ENCODE measurements at places on chromosomes 6 and 20.

DNA sequence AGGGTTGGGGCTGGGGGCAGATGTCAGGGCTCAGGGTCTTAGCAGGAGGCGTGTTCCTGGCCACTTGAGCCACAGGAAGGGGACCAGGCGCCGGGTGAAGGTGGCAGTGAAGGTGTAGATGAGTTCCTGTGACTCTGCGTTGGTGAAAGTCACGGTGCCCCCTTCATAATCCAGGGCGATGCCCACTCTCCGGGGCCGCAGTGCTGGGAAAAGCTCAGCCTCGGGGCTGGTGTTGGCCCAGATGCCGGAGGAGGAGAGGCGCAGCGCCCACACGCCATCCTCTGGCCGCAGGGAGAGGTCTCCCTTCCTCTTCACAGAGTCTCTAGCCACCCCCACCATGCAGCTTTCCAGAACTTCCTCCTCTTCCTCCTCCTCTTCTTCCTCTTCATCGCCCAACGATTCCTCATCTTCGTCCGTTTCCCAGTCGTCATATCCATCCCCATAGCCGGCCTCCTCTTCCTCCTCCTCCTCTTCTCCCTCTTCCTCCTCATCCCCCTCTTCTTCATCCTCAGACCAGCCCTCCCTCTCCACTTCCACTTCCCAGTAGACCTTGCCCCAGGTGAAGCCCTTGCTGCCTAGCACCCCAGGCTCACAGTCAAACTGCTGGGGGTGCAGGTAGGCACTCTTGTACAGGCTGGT lies 22.6 kb downstream of the TRIM15 start:
- no peak for DNase-seq

GRCh38 chr6:161584051-161584450 lies 310.2 kb upstream of the AGPAT4 start:
- DNase-seq = no peak

GRCh38 chr6:11381801-11382513 lies 149.5 kb upstream of the NEDD9 start:
- peak; percentile 32 for DNase-seq

DNA sequence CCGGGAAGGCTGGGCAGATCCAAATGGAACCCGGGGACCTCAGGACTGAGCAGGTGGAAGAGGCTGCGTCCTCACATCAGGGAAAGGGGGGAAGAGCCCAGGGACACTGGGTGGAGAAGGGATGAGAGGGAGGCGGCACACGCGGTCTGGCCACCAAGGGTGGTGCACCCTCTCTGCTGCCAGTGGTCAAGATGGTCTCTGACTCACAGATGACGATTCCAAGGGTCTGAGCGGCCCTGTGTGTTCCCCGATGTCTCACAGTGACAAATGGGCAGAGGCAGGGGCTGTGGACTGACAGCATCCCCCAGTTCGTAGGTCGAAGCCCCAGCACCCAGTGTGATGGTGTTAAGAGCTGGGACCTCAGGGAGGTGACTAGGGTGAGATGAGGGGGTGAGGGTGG lies 32.1 kb downstream of the SLCO4A1 start:
- DNase-seq = no peak

DNA sequence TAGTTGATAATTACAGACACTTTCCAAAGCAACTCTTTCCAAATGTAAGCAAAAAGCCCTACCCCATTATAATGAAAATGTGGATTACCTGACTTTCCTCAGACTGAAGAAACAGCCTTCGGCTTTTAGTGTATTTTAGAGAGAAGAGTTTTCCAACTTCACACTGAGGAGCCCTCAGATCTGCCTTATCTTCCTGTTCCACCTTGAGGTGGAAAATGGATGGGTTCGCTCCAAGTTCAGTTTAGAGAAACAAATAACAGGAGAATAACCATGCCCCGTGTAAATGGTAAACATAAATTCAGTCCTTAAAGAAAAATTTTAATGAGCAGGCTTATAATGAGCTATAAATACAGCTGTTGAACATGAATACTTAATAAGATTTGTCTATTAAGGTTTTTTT lies 21.1 kb upstream of the MTHFD1L start:
- DNase-seq = no peak

DNA sequence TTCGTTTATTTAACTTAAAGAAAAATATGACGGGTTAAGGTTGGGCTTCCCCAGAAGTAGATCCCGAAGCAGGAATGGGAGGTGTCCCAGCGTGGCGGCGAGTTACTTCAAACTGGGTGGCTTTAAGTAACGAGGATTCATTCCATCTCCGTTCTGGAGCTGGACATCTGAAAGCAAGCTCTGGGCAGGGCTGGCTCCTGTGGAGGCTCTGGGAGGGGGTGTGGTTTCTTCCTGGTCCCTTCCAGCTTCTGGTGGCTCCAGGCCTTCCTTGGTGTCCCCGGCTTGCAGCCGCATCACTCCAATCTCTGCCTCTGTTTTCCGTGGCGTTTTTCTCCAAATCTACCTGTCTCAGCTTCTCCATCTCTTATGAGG lies 47.3 kb upstream of the BHLHE23 start:
- no peak for DNase-seq

DNA sequence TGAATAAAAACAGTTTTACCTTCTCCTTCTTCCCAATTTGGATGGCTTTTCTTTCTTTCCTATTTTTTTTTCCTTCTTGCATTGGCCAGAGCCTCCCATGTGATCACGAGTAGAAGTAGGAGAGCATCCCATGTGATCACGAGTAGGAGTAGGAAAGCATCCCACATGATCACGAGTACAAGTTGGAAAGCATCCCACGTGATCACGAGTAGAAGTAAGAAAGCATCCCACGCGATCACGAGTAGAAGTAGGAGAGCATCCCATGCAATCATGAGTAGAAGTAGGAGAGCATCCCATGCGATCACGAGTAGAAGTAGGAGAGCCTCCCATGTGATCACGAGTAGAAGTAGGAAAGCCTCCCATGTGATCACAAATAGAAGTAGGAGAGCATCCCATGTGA lies 218.6 kb downstream of the DLL1 start:
- no peak for DNase-seq

GRCh38 chr6:686497-686896 lies 6.4 kb downstream of the EXOC2 start:
- DNase-seq = no peak

GRCh38 chr20:52425253-52425652 lies 233.7 kb upstream of the ZFP64 start:
- no peak for DNase-seq

- DNase-seq = no peak
Measured at GRCh38 chr6:87623248-87623647, 33.3 kb downstream of the ORC3 start.

DNA sequence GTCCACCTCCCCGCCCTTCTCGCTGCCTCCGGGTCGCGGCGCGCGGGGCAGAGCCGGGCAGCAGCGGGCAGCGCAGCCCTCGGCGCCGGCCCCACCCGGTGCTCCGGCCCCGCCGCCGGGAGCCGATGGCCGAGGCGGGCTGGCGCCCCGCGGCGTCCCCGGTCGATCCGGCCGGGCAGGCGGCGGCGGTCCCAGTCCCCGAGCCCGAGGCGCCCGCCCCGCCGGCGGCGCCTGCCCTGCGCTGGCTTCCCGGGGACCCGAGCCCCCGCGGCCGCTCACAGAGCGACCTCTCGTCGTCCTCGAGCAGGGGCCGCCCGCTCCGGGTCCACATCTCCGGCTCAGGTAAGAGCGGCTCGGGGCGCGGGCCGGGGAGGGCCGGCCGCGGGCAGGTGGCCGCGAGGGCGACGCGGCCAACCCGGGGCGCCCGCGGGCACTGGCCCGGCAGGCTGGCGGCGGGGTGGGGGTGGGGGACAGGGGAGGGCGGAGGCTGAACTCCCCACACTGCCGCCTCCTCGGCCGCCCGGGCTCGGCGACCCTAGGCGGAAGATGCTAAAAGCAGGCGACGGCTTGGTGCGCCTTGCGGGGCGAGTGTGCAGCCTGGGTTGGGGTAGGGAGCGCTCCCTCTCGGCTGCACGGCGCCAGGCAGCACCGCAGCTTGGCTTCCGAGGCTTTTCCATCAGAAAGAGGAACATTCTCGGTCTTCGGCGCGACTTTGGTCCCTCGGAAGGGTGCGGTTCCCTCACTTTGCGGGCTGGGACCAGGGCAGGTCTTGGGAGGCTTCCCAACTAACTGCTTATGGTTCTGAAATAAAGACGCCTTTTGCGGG lies 25.6 kb upstream of the FUCA2 start:
- no peak for DNase-seq

DNA sequence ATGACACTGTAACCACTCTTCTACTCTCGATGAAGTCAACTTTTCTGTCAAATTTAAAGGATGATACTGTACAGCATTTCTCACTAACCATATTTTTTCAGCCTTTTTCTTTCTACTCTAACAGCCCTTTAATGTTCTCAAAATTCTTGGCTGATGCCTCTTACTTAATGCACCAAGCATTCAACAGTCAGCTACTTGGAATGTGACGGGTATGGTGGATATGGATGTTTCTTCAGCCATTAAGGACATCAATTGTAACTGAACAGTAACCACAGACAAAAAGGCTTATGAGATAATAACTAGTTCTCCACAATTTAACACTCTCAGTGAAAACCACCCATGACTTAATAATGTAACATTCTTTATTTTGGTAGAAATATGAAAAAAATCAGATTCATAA lies 467.2 kb upstream of the ZNF337 start:
- no peak for DNase-seq

Data from stimulated activated CD8-positive, alpha-beta memory T cell treated with anti-CD3 and anti-CD28 coated beads, Interleukin-7, amount 100 ng/mL, for 1 hour (primary cell).